Lower lobe of right lung (tissue), 2 donors: ENCODE measurements at places on chromosomes 5 and 9. TPM values are rescaled to one million over a fixed set of nuclear protein-coding genes. Genes with fewer than 3 reads are reported as not detected.
A peak's percentile ranks its signal among the peaks of the same experiment; 100 is the strongest.

Gene HABP4
- total RNA-seq: 9.8 TPM

DNA sequence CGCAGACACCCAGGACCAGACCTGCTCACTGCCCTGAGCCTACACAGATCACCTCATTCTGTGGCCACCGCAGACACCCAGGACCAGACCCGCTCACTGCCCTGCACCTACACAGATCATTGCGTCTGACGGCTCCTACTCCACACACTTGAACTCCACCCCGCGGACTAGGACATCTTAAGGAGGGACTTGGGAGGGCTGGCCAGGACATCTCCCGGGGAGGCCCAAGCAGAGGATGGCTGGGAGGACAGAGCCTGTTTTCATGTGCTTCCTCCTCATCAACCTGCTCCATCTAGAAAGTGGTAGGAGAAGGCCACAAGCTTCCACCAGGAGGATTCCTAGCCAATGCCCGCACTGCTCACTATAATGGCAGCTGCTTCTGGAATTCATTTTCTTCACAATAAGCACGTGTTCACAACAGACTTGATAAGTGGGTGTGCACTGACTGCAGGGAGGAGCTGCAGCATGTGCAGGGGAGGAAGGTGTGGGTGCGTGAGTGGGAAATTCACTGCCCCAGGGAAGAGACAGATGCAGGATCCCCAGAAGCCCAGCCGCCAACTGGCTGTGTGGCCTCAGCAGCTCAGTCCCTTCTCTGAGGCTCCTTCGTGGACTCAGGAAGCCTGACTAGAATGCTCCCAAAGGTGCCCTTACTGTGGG is 64.8 kb downstream of the AK8 start:
- no peak overlapping the region for H3K4me3 ChIP-seq
- H3K27me3 ChIP-seq: peaks cover 3% of the 10 kb centered on the region
- no peaks in the 10 kb centered on the region for H3K36me3 ChIP-seq
- no peaks in the 10 kb centered on the region for H3K4me1 ChIP-seq
- no peak overlapping the region for H3K27ac ChIP-seq

GRCh38 chr9:34578241-34579103 is 11.1 kb downstream of the CNTFR start:
- peaks cover 11% of the 10 kb centered on the region for H3K4me1 ChIP-seq
- no peak for DNase-seq
- H3K36me3 ChIP-seq: no peaks in the 10 kb centered on the region
- peak overlapping the region; percentile 34 for H3K4me3 ChIP-seq
- H3K27me3 ChIP-seq: peaks cover 72% of the 10 kb centered on the region

Gene SIT1
- 1.5 TPM for total RNA-seq

Gene MAST4
- total RNA-seq: 56.9 TPM

GRCh38 chr9:127188396-127188795 is 66.0 kb upstream of the ANGPTL2 start:
- DNase-seq: peak; percentile 17
- peaks cover 47% of the 10 kb centered on the region for H3K4me1 ChIP-seq
- no peaks in the 10 kb centered on the region for H3K36me3 ChIP-seq

Gene NFIB
- total RNA-seq: 97.7 TPM

GRCh38 chr9:96500696-96501632 is 51.0 kb downstream of the HABP4 start:
- H3K27ac ChIP-seq: no peak overlapping the region
- no peak for DNase-seq
- no peaks in the 10 kb centered on the region for H3K27me3 ChIP-seq

Gene SHROOM1
- 17.3 TPM for total RNA-seq

Gene SPINK1
- not detected for total RNA-seq

- no peak for DNase-seq
- no peak overlapping the region for H3K4me3 ChIP-seq
- H3K36me3 ChIP-seq: no peaks in the 10 kb centered on the region
- H3K27ac ChIP-seq: no peak overlapping the region
Measured at GRCh38 chr9:130174025-130174424, 1.8 kb downstream of the NCS1 start.

GRCh38 chr5:125476901-125477585 is 730.6 kb upstream of the ZNF608 start:
- H3K4me1 ChIP-seq: no peaks in the 10 kb centered on the region
- H3K27ac ChIP-seq: no peak overlapping the region
- no peaks in the 10 kb centered on the region for H3K27me3 ChIP-seq
- no peak for DNase-seq
- no peak overlapping the region for H3K4me3 ChIP-seq

Gene INSL4
- total RNA-seq: not detected

Gene MARCOL
- total RNA-seq: not detected

- no peaks in the 10 kb centered on the region for H3K4me1 ChIP-seq
- no peaks in the 10 kb centered on the region for H3K27me3 ChIP-seq
- DNase-seq: no peak
- no peaks in the 10 kb centered on the region for H3K36me3 ChIP-seq
- no peak overlapping the region for H3K4me3 ChIP-seq
Measured at GRCh38 chr5:35212122-35212982, 17.9 kb downstream of the PRLR start.

DNA sequence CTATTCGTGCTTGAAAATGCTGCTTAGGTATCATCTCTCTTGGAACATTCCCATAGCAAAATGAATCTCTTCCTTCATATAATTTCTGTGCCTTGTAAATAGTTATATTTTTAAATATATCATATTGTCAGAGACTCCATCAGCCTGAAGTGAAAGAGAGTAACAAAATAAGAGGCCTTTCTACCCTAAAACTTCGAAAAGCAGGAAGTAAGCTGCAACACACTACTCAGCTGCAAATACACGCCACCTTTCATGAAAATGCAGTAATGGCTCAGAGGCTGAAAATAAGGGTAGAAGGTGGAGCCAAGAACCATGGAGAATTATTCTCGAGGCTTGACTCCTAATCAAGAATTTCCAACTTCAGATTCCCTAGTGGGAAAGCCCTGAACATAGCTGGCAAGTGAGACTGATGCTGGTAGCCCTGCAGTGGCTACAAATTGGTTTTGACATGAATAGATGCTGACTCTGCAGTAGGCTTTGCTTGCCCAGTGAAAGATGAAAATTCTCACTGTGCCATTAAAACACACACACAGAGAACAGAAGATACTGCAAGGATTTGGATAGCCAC is 30.2 kb upstream of the PTGER4 start:
- H3K4me1 ChIP-seq: no peaks in the 10 kb centered on the region
- no peaks in the 10 kb centered on the region for H3K36me3 ChIP-seq
- no peak overlapping the region for H3K27ac ChIP-seq
- no peak overlapping the region for H3K4me3 ChIP-seq
- no peak for DNase-seq

GRCh38 chr5:67089200-67089725 is 107.3 kb downstream of the CD180 start:
- H3K27me3 ChIP-seq: no peaks in the 10 kb centered on the region
- DNase-seq: no peak
- no peaks in the 10 kb centered on the region for H3K36me3 ChIP-seq
- peak overlapping the region; percentile 1 for H3K27ac ChIP-seq
- peaks cover 26% of the 10 kb centered on the region for H3K4me1 ChIP-seq

Gene MELK
- 1.7 TPM for total RNA-seq

Gene IL3
- not detected for total RNA-seq

- H3K4me1 ChIP-seq: no peaks in the 10 kb centered on the region
- H3K27me3 ChIP-seq: no peaks in the 10 kb centered on the region
- no peak overlapping the region for H3K4me3 ChIP-seq
- H3K36me3 ChIP-seq: no peaks in the 10 kb centered on the region
Measured at GRCh38 chr5:57028161-57028560, 76.2 kb upstream of the MIER3 start.

Gene SLCO6A1
- not detected for total RNA-seq

- no peak overlapping the region for H3K27ac ChIP-seq
- DNase-seq: no peak
- no peak overlapping the region for H3K4me3 ChIP-seq
- no peaks in the 10 kb centered on the region for H3K36me3 ChIP-seq
- H3K27me3 ChIP-seq: no peaks in the 10 kb centered on the region
Measured at GRCh38 chr5:124238350-124238749, 508.1 kb downstream of the ZNF608 start.
